IMR-90 (cell line): ENCODE measurements at places on chromosomes 13 and 19. TPM values are rescaled to one million over a fixed set of nuclear protein-coding genes. Genes with fewer than 3 reads are reported as not detected.

ZNF443 gene
- total RNA-seq, result 3.2 and 3.6 TPM in 2 replicates

DNA sequence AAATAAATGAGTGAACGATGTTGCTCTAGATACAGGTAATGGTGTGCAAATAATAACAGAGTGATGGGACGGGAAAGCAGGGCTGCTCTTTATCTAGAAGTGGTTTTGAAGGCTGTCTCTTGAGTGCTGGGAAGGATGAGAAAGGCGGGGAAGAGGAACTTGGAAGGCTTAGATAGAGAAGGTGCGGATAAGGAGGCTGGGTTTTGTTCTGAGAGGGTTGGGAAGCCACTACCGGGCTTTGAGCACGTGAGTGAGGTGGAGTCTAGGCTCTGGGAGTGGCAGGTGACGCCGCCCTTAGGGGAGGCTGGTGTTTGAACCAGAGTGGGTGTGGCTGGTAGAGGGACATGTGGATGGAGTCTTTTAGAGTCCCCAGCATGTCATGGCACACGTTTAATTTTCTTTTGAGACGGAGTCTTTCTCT, 811 bp downstream of the ARMC6 start:
- H3K36me3 ChIP-seq, result peaks cover 3% of the 10 kb centered on the region
- peaks cover 6% of the 10 kb centered on the region for H3K4me1 ChIP-seq
- DNase-seq, result peak; percentile 44

- no peak for DNase-seq
- no peak overlapping the region for H3K27ac ChIP-seq
- H3K4me3 ChIP-seq, result no peak overlapping the region
- peaks cover 84% of the 10 kb centered on the region for H3K27me3 ChIP-seq
- no peaks in the 10 kb centered on the region for H3K36me3 ChIP-seq
Observed at GRCh38 chr19:42161616-42162263, 29.5 kb upstream of the POU2F2 start.

DNA sequence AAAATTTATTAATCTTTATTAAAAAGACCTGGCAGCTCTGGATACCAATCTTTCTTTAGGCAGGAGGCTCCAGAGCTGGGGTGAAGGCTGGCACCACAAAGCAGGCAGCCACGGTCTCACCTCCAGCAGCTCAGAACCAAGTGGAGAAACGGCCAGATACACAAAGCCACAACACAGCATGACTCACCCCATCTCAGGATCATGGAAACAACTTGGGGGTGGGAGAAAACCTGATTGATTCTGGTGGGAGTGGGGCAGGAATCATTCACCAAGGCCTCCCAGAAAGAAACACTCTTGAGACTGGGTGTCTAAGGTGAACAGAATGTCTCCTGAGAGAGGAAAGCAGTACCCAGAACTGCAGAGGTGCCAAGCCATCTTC, 64.2 kb downstream of the CRYL1 start:
- DNase-seq, result peak; percentile 49
- no peaks in the 10 kb centered on the region for H3K27me3 ChIP-seq
- peaks cover 6% of the 10 kb centered on the region; the same call in 1 of the 2 replicates for H3K4me1 ChIP-seq
- no peaks in the 10 kb centered on the region for H3K36me3 ChIP-seq
- no peak overlapping the region for H3K27ac ChIP-seq

- H3K4me3 ChIP-seq, result no peak overlapping the region
- no peaks in the 10 kb centered on the region; the same call in 1 of the 2 replicates for H3K27me3 ChIP-seq
- no peak overlapping the region for H3K27ac ChIP-seq
- H3K4me1 ChIP-seq, result 0 out of 2 replicates have a peak, but pooled peaks cover 2% of the 10 kb centered on the region
Observed at GRCh38 chr13:21800837-21801616, 130.2 kb downstream of the FGF9 start.

GRCh38 chr13:112117258-112117954, 50.5 kb downstream of the SOX1 start:
- H3K36me3 ChIP-seq, result no peaks in the 10 kb centered on the region
- no peak for DNase-seq
- no peaks in the 10 kb centered on the region for H3K27me3 ChIP-seq

ZNF534 gene
- total RNA-seq, result not detected in 2 replicates

- no peak for DNase-seq
- no peaks in the 10 kb centered on the region for H3K27me3 ChIP-seq
- no peaks in the 10 kb centered on the region for H3K36me3 ChIP-seq
- no peak overlapping the region for H3K4me3 ChIP-seq
- H3K27ac ChIP-seq, result no peak overlapping the region
Observed at GRCh38 chr19:23784274-23784673, 25.6 kb upstream of the ZNF681 start.

DNA sequence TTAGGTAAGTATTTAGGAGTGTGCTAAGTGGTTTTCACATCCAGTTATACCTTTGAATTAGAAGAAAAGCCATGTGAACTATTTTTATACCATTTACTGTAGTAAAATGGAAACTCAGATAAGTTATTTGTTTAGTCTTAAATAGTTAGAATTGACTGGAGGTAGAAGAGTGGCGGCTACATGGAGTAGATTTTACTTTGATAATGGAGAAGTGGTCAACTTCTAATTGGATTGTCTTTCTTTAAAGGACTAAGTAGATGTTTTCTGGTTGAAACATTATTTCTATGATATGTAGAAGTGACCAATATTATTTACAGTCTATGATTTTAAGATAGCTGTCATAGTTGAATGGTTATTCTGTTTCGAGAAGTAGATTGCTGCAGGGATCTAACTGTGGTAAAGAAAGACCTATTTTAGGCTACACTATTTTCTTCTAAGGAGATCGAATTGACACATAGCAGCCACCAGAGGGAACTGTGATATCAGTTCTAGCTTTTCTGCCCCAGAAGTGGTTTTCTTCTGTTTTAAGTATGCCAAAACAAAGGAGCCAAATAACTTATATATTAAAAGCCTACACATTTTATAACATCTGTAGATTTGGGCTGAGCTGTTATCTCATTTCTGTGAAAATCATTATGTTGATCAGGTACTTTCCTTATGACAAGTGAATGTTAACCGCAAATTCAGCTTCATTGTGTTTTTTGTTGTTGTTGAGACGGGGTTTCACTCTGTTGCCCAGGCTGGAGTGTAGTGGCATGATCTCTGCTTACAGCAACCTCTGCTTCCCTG, 26.1 kb downstream of the ZMYM2 start:
- H3K27me3 ChIP-seq, result no peaks in the 10 kb centered on the region
- no peak overlapping the region for H3K4me3 ChIP-seq
- DNase-seq, result peak; percentile 72
- H3K4me1 ChIP-seq, result peaks cover 4% of the 10 kb centered on the region

DNA sequence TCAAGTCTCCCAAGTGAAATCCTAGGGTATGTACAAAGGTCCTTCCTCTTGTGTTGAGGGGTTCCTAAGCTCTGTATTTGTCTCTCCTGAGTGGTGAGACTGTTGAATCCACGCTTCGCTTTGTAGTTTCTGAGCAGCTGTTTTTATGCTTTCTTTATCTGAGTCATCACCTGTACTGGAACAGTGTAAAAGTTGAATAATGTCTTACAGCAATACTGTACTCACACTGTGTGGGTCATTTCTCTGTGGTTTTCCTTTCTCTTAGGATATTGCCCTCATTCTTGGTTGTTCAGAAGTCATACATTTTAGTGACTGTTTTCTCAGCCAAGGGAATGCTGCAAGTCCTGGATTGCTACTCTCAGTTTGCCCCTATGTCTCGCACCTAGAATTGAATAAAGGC, 1596.6 kb downstream of the SLITRK5 start:
- H3K36me3 ChIP-seq, result no peaks in the 10 kb centered on the region
- H3K4me1 ChIP-seq, result no peaks in the 10 kb centered on the region
- no peaks in the 10 kb centered on the region for H3K27me3 ChIP-seq
- H3K4me3 ChIP-seq, result no peak overlapping the region

OR4F17 gene
- total RNA-seq, result not detected in 2 replicates

GRCh38 chr13:95086761-95087160, 214.5 kb downstream of the ABCC4 start:
- H3K4me3 ChIP-seq, result no peak overlapping the region
- H3K27ac ChIP-seq, result no peak overlapping the region
- DNase-seq, result no peak
- H3K4me1 ChIP-seq, result peaks cover 3% of the 10 kb centered on the region; the same call in 1 of the 2 replicates
- H3K36me3 ChIP-seq, result peaks cover 13% of the 10 kb centered on the region

PCSK4 gene
- total RNA-seq, result 0.56 and 0.72 TPM in 2 replicates

GRCh38 chr13:60716313-60716712, 319.3 kb downstream of the TDRD3 start:
- no peak overlapping the region for H3K4me3 ChIP-seq
- no peaks in the 10 kb centered on the region for H3K27me3 ChIP-seq
- H3K36me3 ChIP-seq, result no peaks in the 10 kb centered on the region

- no peaks in the 10 kb centered on the region for H3K27me3 ChIP-seq
- no peak overlapping the region for H3K4me3 ChIP-seq
- no peak overlapping the region for H3K27ac ChIP-seq
- H3K36me3 ChIP-seq, result no peaks in the 10 kb centered on the region
- no peak for DNase-seq
Observed at GRCh38 chr13:58598241-58598640, 966.7 kb downstream of the PCDH17 start.

DNA sequence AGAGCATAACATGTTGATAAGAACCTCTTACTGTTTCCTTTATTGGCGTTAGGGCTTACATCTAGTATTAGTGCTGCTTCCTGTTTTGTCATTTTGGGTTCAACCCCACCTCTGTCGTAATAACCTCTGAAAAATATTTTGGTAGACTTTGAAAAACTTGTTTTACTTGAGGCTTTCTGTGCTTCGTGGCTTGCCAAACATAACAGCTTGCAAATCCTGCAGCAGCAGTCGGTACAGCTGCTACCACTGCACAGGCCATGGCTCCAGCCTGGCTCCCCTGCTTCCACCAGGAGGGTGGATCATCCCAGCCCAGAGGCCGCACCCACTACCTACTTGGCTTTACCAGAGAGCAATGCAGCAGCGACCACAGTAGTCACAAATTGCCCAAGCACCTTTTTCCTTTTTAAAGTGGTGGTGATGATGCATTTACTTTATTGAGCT, 11.8 kb upstream of the CEACAM4 start:
- H3K36me3 ChIP-seq, result no peaks in the 10 kb centered on the region
- no peaks in the 10 kb centered on the region for H3K27me3 ChIP-seq
- DNase-seq, result no peak
- no peaks in the 10 kb centered on the region for H3K4me1 ChIP-seq
- no peak overlapping the region for H3K27ac ChIP-seq

GRCh38 chr13:46698014-46698413, 98.9 kb downstream of the ESD start:
- H3K4me1 ChIP-seq, result peaks cover 4% of the 10 kb centered on the region; the same call in 1 of the 2 replicates
- DNase-seq, result no peak
- H3K4me3 ChIP-seq, result no peak overlapping the region

GRIN2D gene
- under 0.01 TPM in 2 replicates for total RNA-seq

DNA sequence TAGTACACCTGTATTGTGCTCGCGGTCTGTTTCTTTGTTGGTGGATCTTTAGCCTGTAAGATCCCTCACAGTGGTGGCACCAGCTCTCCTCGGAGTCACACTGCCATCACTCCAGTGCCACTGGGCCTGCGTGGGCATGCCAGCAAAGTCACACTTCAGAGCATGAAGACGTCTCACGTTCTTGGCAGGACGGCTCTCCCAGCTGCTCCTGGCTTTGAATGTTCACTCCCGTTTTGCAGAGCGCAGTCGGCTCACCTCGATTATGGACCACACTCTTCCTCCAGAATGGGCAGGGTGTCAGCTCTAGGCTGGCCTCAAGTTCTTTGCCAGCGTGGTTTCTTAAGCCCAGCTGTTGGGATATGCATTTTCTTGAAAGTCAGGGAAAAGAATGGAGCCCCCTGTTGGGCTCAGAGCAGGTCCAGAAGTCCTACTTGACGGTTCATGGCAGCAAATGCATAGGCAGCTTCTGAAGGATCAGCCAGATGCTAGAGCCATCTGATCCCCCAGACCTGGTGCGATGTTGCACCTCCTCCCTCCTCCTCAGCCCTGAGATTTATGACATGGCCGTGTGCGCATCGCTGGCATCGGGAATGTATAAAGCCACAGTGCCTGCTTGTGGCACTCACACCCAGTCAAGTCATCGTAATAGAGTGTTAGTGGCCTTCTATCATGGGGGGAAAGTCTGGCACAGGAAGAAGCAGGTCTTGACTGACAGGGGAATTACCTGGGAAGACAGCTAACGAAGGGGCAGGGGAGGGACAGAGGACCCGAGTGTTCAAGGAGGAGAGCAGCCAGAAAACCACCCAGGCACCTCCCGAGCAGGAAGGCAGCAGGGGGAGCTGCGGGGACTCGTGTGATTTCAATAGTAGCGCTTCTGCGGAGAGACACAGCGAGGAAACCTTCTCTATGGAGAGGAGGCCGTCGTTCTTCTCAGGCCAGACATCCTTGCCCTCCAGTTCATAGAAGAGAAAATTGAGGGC, 40.2 kb upstream of the NPAS1 start:
- no peak for DNase-seq
- H3K4me1 ChIP-seq, result peaks cover 38% of the 10 kb centered on the region
- no peaks in the 10 kb centered on the region for H3K36me3 ChIP-seq
- no peak overlapping the region for H3K4me3 ChIP-seq

GRCh38 chr13:31749929-31750328, 10.6 kb downstream of the RXFP2 start:
- no peaks in the 10 kb centered on the region for H3K27me3 ChIP-seq
- no peak overlapping the region for H3K4me3 ChIP-seq
- no peak overlapping the region for H3K27ac ChIP-seq
- H3K36me3 ChIP-seq, result no peaks in the 10 kb centered on the region
- peak; percentile 94 for DNase-seq

DNA sequence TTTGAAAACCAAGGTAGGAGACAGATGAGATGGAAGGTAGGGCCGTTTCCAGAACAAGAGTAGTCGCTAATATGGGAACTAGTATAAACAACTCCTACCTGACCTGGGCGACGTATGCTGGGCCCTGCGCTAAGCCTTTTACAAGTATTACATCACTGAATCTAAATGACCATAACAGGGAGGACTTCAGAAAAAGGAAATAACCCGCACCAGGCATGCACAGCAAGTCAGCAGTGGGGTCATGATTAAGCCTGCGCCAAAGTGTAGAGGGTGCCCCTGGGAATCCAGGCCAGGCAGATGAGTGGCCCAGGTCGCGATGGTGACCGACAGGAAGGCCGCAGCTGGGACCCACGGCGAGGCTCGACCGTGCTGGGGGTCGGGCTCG, 613 bp downstream of the ATP13A1 start:
- peaks cover 21% of the 10 kb centered on the region for H3K36me3 ChIP-seq
- H3K4me1 ChIP-seq, result peaks cover 7% of the 10 kb centered on the region; the same call in 1 of the 2 replicates
- H3K27ac ChIP-seq, result peak overlapping the region; percentile 26; the same call in 1 of the 2 replicates
- peak; percentile 4 for DNase-seq
- H3K27me3 ChIP-seq, result no peaks in the 10 kb centered on the region
- peak overlapping the region; percentile 78 for H3K4me3 ChIP-seq

CGB2 gene
- not detected in 2 replicates for total RNA-seq

- no peaks in the 10 kb centered on the region for H3K4me1 ChIP-seq
- H3K27me3 ChIP-seq, result no peaks in the 10 kb centered on the region
- no peak for DNase-seq
Observed at GRCh38 chr13:40189426-40189825, 477.0 kb downstream of the FOXO1 start.
